HAP-1 (cell line): ENCODE measurements at places on chromosomes 1 and 21.

GRCh38 chr21:38448671-38449385 is 49.4 kb downstream of the ERG start:
- no peak for DNase-seq

DNA sequence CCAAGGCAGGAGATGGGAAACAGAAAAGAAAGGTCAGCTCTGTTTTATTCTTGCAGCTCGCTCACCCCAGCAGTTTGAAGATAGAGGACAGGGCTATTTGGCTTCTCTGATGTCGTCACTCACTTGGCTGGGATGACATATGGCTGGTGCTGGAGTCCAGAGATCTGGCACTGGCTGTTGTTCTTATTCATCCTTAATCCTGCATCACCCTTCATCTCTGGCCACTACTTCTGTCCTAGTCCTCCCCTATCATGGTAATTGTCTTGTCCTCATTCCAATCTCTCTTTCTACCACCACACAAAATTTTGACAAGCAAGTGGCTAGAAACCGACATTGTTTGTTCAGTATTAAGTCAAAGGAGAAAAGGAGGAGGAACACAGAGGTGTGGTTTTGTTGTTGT is 103.8 kb upstream of the PDE4B start:
- DNase-seq = no peak

- DNase-seq = no peak
Observed at GRCh38 chr21:40732253-40733023, 114.5 kb downstream of the DSCAM start.

GRCh38 chr1:182054698-182055326 is 6.7 kb downstream of the ZNF648 start:
- DNase-seq = peak; percentile 27

GRCh38 chr1:52216907-52217458 is 75.1 kb downstream of the ZFYVE9 start:
- no peak for DNase-seq
